ENCODE measurements at places on chromosomes 3 and 15.
A peak's percentile ranks its signal among the peaks of the same experiment; 100 is the strongest.

GRCh38 chr3:158111861-158112260 is 2.0 kb downstream of the RSRC1 start:
- no peak for DNase-seq

DNA sequence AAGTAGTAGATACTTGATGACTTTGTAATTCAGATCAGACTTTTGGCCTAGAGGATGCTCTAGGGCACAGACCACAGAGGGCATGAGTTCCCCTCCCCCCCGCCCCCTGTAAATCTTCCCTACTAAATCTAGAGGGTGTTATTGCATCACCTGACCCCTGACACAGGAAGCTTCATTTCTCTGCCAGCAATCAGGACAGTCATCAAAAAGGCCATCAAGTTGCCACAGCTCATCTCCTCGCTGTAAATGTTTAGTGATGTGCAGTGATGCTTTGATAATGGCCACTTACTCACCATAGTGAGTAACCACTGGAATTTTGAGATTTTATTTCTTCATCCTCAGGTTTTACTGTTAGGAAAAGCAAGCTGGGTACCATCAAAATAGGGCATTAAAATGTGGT is 289.2 kb upstream of the CHRM5 start:
- no peak for DNase-seq

DNA sequence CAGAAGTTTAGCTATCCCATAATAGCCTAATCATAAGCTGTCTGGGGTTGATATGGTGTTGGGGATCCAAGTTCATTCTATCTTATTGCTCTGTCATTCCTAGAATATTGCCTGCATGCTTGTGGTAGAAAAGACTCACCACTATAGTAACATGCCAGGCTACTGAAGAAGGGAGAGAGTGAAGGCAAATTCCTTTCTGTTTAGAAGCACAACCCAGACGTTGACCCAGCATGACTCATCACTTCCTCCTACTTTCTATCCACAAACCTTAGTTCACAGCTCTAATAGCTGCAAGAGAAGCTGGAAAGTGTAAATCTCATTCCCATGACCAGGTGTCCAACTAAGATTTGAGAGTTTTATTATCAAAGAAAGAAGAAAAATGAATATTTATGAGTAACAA is 57.8 kb upstream of the NMD3 start:
- peak; percentile 95 for DNase-seq

DNA sequence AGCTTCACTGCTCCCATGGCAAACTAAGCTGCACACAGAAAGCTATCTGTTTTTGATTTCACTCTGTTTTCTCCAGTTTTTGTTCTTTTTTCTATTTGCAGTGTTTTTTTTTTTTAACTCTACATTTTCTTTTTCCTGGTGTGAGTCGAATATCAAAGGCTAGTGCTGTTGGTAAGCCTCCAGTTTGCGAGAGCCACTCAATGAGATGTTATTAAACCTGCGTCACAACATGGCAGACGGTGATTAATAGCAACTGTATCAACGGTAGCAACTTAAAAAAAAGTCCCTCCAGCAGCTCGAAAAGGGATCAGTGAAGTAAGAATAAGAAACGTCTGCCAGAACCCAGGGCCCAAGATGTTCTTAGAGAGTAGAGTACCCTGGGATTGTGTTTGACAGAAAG is 84.1 kb downstream of the MEIS2 start:
- peak; percentile 75 for DNase-seq

DNA sequence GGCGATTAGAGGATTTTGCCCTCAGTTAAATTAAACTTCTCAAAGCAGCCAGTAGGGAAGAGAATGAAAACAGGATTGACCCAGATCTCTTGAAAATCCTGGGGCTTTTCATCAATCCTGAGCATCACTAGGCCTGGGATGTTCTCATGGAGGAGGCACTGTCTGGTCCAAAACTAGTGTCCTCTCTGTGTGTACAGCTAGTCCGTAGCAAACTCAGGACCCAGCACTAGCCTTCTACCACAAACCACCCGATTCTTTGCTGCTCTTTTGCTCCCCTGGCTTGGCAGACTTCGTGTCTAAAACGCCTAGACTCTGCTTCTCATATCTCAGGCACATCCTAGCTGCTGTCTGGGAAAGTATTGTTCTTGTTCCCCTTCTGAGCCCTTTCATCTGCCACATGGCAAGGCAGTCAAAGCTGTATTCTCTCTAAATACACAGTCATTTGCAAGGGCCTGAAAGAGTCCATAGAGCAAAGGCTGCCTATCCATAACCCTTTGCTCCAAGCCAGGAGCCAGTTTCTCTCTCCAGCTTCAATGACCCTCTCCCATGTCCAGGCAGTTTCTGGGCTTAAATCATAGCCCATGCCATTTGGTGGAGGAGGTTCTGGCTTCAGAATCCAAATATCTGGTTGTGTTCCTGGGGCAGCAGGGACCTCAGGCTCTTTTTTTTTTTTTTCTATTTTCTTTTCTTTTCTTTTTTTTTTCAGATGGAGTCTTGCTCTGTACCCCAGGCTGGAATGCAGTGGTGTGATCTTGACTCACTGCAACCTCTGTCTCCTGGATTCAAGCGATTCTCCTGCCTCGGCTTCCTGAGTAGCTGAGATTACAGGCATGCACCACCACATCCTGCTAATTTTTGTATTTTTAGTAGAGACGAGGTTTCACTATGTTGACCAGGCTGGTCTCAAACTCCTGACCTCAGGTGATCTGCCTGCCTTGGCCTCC is 52.4 kb downstream of the CDC25A start:
- DNase-seq: peak; percentile 28

Measured in fibroblast of skin of scalp (primary cell).